ENCODE measurements at places on chromosomes 2 and 18. TPM values are rescaled to one million over a fixed set of nuclear protein-coding genes. Genes with fewer than 3 reads are reported as not detected.

Gene CDH20
- not detected for total RNA-seq

Gene RGPD5
- 18.6 TPM for total RNA-seq

Gene GAL3ST2
- total RNA-seq = not detected

- DNase-seq = no peak
Measured at GRCh38 chr2:113795405-113795920, 39.0 kb upstream of the SLC35F5 start.

Measured in HT-29 (cell line).